Ascending aorta (tissue), 2 donors: ENCODE measurements at places on chromosomes 4 and X.
A peak's percentile ranks its signal among the peaks of the same experiment; 100 is the strongest.

DNA sequence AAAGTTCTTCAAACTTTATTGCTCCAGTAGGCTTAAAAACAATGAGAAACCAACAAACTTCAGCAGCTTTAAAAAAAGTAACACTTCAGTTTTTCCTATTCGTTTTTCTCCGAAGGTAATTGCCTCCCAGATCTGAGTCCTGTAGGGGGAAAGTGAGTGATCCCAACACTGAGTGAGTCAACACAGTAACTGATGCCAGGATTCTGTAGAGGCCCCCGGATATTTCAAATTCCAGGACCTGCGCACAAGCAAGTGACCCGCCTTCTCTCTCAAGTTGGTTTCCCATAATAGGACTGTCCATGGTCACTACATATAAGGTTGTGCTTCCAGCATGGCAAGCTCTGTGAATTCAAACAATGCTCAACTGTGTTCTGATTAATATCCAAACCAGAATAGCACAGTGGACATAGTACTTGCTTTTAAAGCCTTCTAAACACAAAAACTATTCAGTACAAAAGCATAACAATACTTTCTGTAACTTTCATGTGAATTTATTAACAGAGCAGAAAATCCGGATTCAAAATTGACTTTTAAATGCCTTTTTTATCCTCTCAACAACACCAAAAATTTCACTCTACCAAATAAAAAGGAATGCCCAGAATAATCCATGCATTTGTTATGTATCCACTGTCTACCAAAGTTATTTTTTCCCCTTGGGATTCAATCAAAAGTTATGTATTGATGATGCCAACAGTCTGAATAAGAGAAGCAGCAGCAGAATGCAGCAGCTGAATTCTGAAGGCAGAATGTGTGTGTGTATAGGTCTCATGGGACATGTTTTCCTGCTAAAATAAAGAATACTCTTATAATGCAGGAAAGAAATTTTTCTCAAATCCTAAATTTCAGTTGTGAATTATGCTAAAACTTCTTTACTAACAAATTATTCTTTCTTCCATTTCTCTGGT, at the start of gene DMD:
Gene DMD (minus strand): TSS at position 194 of the 905 bp plus-strand sequence. CDS start 237 bp downstream, outside the sequence.
- DNase-seq = peak; percentile 84

DNA sequence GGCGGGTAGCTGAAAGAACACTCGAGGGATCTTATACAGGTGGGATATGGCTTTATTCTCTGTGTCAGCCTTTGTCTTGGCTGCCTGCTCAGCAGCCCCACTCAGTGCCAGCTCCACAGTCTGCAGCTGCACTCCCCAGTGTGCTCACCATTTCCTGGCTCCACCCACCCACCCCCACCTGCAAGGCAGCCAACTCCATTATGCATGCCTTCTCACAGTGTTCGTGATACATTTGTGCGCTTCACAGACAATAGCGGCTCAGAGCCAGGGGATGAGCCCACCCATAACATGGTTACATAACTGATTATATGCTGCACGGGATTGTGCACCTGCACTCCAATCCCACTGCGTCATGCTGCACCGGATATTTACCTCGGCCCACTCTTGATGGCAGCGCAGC, 8.8 kb upstream of the TMEM128 start:
- DNase-seq = no peak

DNA sequence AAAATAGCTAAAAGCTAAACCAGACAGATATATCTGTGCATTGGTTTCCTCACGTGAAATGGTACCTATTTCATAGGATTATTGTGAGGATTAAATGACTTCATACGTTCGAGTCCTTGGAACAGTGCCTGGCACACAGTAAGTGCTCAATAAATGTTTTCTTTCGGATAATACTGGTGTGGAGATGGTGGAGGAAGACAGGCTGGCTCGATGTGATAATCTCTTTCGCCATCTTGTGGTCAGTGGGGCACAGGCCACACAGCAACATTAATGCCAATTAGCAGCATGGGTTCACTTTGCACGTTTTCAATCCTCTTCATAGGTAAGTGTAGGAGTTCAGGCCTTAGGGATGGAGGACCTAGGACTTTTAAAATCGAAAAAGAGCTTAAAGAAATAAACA, 9.3 kb downstream of the PAGE4 start:
- DNase-seq = no peak

DNA sequence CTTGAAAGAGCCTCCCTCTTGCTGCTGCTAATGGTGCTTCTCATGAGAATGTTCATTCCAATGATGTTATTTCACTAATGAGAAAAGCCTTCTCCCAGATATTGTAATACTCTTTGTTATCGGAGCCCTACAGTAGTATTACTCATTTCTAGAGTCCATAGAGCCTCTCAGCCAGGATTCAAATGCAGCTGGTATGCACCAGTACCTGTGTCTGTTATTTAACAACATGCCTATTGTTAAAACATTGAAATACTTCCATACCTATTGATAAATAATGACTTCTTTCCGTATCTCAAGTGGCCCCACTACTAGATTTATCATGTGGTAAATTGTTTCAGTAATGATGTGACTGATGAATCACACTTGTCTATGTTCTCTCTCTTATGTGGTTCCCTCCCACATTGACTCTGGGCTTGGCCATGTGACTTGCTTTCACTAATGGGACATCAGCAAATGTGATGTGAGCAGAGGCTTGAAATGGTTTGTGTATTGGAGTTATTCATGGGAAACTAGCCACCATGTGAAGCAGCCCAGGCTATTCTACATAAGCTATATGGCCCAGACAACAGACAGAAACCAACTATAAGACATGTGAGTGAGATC, 207.6 kb downstream of the THOC2 start:
- DNase-seq = no peak

- DNase-seq = peak; percentile 43
Measured at GRCh38 chrX:19682712-19683331, 167.5 kb upstream of the MAP3K15 start.

DNA sequence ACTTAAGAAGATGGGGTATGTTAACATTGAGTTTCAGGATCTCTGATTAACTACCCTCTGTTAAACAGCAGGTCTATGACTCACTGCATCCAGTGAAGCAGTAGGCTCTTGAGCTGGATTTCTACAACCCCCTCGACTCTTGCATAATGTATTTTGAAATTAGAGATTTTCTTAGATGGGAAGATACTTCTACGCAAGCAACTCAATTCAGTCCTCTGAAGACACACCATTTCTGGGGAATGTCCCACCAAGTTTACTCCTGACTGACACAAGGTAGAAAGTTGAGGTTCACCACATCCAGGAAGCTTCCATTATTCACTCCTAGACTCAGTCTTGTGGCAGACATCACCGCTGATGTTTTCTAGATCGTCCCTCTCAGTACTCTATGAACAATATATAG, 12.9 kb downstream of the PALLD start:
- DNase-seq = no peak

- DNase-seq = no peak
Measured at GRCh38 chr4:165580351-165580905, 201.6 kb downstream of the CPE start.

GRCh38 chrX:17361620-17362019, 13.4 kb upstream of the NHS start:
- DNase-seq = no peak

DNA sequence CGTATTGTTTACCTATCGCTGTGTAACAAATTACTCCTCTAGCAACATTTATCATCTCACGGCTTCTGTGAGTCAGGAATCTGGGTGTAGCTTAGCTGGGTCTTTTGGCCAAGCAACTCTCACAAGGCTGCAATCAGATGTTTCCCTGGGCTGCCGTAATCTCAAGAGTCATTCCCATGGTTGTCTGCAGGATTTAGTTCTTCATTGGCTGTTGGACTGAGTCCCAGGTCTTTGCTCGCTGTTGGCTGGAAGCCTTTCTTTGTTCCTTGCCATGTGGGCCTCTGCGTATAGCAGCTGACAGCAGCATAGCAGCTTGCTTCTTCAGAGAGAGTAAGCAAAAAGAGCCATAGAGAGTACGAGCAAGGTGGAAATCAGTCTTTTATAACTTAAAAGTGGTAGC, 16.8 kb downstream of the POLR2B start:
- peak; percentile 73 for DNase-seq

DNA sequence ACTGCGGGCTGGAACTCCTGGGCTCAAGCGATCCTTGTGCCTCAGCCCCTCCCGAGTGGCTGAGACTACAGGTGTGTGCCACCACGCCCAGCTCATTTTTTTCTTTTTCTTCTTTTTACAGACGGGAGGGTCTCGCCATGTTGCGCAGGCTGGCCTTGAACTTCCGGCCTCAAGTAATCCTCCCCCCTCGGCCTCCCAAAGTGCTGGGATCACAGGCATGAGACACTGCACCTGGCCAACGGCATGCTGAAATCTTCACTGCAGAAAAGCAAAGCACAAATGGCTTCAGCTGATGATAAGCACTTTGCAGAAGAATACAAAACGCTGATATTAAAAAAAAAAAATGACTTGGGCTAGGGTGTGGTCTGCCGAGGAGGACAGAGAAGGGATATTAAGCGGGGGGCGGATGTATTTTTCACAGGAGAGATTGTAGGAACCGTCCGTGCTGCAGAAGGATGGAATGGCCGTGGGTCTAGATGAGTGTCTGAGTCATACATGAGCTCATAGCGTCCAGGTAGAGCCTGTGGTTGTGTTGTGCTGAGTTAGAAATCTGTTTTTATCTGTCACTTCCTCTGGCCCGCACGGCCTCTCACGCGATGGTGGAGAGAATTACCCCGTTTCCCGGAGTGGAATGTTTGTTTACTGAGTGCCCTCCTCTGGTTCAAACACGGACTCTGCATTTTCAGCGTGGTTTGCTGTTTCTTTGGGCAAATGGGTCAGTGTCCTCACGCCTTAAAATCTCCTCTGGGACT, 8.5 kb upstream of the AKAP17A start:
- DNase-seq = no peak

DNA sequence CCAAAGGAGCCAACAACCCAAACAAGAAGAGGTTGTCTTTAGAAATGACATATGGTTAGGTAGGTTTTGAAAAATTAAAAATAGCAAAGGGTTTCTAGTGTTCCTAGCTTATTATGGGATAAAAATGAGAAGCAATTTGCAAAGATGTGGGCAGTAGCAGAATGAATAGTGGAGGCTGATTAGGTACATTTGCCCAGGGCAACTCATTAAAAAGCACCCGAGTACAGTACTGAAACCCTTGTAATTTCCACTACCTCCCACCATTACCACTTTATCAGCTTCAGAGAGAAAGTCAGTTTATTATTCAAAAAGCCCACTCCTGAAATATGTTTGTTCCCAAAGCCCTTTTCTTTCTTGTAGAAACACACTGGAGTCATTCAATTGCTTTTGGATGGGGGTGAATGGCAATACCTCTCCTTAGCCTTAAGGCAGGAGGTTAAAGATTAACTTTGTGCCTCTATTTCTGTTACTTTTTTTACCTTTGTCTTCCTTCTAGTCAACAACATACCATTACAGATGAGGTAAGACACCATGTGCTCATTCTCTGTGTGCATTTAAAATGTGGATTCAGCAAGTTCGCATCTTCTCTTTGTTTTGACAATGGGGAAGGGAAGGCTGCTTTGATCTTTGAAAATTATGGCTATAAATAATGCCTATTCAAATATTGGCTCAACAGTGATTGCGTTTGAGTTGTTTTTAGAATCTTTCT, 353.8 kb upstream of the CASK start:
- DNase-seq = no peak

- peak; percentile 82 for DNase-seq
Measured at GRCh38 chrX:100643956-100644860, at the start of gene SRPX2. Gene SRPX2 (plus strand): TSS chrX:100644199. CDS start chrX:100646323, 2,124 bp downstream.

DNA sequence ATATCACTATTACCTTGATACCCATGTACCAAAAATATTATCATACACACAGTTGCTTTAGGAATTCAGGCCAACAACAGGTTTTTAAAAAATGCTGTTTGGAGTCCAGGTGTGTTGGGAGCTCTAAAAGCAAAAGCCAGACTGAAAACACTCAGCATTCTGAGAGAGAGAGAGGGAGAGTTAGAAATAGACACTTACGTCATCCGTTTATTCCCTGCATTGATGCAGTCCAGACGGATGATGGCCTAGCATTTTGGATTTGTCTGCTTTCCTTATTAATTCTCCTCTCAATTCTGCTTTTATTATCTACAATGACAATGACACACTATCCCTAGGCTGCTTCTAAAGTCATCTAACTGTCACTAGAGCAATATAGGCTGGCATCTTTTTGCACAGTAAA, 358.3 kb upstream of the BOD1L1 start:
- DNase-seq = no peak

- no peak for DNase-seq
Measured at GRCh38 chr4:3712936-3713335, 53.2 kb upstream of the ADRA2C start.

DNA sequence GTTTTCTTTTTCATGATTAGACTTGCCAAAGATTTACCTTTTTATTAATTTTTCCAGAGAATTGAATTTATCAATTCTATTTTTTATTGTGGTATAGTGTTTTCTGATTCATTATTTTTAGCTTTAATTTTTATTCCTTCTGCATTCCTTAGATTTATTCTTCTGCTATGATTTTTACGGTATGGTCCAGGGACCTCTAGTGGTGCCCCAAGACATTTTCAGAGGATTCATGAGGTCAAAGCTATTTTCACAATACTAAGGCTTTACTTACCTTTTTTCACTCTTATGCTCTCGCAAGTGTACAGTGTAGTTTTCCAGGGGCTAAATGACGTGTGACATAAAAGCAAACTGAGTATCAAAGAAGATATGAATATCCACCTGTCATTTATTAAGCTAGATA, 8.0 kb downstream of the RADX start:
- DNase-seq = no peak

DNA sequence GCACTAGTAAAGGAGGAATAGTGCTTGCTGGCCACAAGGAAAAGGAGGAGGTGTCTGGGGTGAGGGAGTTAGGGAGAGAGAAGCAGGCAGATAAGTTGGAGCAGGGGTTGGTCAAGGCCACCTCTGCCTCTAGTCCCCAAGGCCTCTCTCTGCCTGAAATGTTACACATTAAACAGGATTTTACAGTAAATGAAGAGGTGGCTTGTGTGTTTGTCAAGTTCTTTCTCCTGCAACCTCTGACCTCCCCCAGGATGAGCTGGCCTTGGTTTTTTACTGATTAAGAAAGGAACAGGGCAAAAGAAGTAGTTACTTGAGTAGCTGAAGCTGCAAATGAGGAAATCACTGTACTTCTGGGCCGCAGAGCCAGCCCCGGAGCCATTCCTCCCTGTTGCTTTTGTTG, 2.0 kb downstream of the GJB1 start:
- DNase-seq = no peak

- DNase-seq = no peak
Measured at GRCh38 chrX:155048977-155049619, 21.8 kb downstream of the CMC4 start.

DNA sequence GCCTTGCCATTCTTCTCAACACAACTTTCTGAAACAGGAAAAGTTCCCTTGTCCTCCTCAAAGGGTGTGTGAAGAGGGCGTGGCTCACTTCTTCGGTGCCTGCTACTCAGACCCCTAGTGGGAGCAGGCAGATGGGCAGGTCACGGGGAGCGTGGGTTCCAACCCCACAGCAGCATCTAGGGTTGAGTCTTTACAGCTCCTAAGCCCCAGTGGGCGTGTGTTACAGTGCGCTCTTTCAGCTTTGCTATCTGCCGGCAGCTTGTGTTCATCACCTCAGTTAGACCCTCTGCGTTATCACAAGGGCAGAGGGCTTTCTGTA, 57.5 kb upstream of the KLF3 start:
- DNase-seq = no peak

GRCh38 chrX:138982365-138982764, 270.8 kb upstream of the FGF13 start:
- no peak for DNase-seq

GRCh38 chrX:106243376-106243775, 75.3 kb downstream of the PWWP3B start:
- no peak for DNase-seq
